Stimulated activated CD4-positive, alpha-beta T cell treated with anti-CD3 and anti-CD28 coated beads, Interleukin-4, amount 100 ng/mL, for 24 hours (primary cell): ENCODE measurements at places on chromosomes 11 and 22.

GRCh38 chr11:223026-223789, 12.9 kb downstream of the SIRT3 start:
- DNase-seq = no peak

- DNase-seq = no peak
Measured at GRCh38 chr22:35266277-35266676, 9.0 kb downstream of the HMGXB4 start.

DNA sequence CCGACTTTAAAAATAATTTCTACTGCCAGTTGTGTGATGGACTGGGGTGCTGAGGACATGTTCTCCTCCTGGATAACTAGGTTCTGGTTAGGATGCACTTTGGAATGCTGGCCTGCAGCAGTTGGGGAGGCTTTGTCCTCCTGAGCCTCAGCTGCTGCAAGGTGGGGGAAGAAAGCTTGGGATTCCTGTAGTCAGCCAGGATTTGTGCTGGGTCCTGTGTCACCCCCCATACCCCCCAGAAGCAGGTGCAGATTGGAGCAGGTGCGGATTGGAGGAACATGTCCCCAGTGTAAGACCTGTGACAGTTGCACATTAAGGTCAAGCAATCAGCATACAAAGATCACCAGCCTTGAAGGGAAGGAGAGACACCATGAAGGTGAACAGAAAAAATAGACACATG, 51.1 kb downstream of the MED15 start:
- no peak for DNase-seq

- no peak for DNase-seq
Measured at GRCh38 chr22:49951986-49952896, 8.3 kb upstream of the PIM3 start.

DNA sequence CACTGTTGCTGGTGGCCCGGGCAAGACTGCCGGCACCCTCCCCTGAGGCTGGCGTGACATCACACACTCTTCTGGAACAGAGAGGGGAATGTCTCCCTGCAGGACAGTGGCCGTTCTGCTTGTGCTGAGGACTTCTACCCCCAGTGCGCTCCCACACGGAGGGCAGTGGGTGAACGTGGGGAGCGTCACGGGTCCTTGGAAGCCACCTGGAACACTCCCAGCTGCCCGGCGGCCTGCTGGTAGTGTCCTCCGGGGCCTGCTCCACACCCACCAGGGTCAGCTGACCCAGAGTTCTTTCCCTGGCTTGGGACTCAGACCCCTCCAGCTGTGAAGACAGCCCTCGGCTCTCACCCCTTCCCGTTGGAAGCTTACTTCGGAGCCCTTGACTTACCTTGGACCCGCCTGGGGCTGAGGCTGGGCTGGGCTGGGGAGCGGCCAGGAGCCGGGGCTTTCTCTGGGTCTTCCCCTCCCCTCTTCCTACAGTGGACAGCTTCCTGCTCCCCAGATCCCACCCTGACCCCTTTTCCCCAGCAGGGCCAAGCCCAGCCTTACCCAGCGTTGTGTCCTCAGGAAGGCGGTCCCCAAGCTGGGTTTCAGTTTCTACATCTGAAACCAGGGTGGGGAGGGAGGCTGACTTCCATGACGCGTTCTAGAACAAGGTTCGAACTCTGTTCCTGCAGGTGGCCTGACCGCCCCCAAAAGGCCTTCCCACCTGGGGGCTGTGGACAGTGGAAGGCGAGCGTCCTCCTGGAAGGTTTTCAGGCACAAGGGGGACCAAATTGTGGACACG, 14.8 kb upstream of the GAL start:
- DNase-seq = no peak

GRCh38 chr11:35893796-35894475, 49.9 kb upstream of the LDLRAD3 start:
- no peak for DNase-seq

DNA sequence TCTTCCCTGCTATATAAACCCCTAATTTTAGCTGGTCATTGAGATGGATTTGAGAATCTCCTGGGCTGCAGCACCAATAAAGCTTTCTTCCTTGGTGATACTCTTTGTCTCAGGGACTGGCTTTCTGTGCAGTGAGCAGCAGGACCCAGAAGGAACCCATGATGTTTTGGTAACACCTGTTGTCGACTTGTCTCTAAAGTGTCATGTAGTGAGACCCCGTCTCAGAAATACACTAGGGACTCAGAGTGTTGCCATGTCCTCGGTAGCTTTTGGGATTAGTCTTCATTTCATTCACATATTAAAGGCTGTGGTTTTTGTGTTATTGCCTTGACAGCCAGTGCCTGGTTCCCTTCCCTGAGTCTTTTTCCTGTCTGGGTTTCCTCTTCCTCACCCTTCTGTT, 1078.7 kb downstream of the TBC1D22A start:
- DNase-seq = no peak

DNA sequence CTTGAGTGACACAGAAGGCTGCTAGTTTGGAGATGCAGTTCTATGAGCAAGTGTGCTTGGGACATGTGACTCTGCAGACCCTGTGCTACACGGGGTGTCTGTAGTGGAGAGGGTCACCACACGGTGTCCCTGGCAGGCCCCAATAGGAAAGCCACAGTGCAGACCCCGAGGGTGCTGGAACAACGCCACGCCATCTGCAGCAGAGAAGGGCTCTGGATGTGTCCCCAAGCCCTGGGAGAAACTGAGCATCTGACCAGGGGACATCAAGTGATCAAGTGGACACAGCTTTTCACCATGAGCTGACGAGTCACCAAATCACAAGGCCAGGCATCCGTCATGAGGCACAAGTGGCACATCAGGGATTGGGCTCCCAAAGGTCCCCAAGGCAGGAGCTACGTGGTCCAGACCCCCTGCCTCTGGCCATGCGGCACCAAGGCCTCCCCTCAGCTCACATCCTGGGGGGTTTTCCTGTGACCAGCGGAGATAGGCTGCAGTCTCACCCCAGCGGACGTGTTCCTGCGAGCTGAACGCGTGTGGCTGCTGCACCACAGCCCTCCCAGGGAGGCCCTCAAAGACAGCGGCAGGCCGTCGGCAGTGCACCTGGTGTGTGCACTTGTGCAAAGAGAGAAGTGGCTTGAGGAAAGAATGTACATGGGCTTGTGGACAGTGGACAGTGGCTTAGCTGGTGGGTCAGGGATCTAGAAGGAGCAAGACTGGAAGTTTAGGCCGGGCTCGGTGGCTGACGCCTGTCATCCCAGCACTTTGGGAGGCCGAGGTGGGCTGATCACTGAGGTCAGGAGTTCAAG, 96.7 kb downstream of the RPS6KA4 start:
- DNase-seq = no peak

GRCh38 chr11:45264839-45265515, 21.2 kb downstream of the SYT13 start:
- DNase-seq = no peak

DNA sequence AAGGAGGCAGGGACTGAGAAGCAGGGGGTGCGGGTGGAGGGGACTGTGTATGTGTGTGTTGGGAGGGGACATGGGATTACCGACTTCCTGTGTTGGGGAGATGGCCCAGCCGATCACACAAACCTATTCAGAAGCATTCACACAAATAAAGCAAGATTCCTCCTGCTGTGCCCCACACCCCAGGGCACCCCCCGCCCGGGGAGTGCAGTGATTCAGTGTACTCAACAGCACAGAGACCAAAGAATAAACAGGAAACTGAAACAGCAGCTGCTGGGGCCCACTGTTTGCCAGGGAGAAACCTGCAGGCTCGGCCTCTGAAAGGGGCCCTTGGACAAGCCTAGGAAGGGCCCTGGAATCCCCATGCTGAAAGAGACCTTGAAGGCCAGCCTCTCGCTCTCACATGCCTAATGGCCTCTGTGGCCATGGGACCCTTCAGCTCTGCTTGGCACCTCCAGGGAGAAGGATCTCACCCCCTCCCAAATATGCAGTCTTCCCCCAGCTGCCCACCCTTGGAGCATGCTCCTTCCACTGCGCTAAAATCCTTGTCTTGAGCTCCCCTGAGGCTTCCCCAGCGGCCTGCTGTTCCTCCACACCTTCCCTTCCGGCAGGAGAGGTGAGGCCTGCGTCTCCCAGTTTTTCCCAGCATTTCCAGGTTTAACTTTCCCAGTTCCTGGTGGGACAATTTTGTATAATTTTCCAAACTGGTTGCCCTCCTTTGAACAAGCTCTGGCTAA, 72.9 kb downstream of the CSNK2A3 start:
- no peak for DNase-seq
